ENCODE measurements at places on chromosomes 3 and 15. TPM values are rescaled to one million over a fixed set of nuclear protein-coding genes. Genes with fewer than 3 reads are reported as not detected.

The SLC28A1 gene
- not detected for total RNA-seq

The FEZF2 gene
- not detected for total RNA-seq

The IL20RB gene
- 3.6 TPM for total RNA-seq

The HYAL1 gene
- 1.2 TPM for total RNA-seq

The CSPG4 gene
- 0.05 TPM for total RNA-seq

The B3GNT5 gene
- total RNA-seq, result 3.4 TPM

The APBA2 gene
- 119 TPM for total RNA-seq

The FBLN2 gene
- 2.7 TPM for total RNA-seq

The IL16 gene
- 114 TPM for total RNA-seq

The MASP1 gene
- not detected for total RNA-seq

The KNL1 gene
- total RNA-seq, result 4.1 TPM

The PAQR9 gene
- total RNA-seq, result not detected

The NEK10 gene
- 0.80 TPM for total RNA-seq

The GPD1L gene
- 28.4 TPM for total RNA-seq

The TBC1D23 gene
- 38.8 TPM for total RNA-seq

The P2RY12 gene
- 1.6 TPM for total RNA-seq

The GPR171 gene
- 8.2 TPM for total RNA-seq

The PDZRN3 gene
- total RNA-seq, result not detected

The ATP2B2 gene
- total RNA-seq, result not detected

The PRSS50 gene
- total RNA-seq, result not detected

The ZNF80 gene
- total RNA-seq, result 2.3 TPM

The ECE2 gene
- total RNA-seq, result not detected

The LSMEM2 gene
- total RNA-seq, result not detected

The OPA1 gene
- 52.6 TPM for total RNA-seq

The MEX3B gene
- 1.4 TPM for total RNA-seq

The CDHR4 gene
- total RNA-seq, result not detected

The PLA2G4B gene
- 17.5 TPM for total RNA-seq

The PLS1 gene
- total RNA-seq, result 2.6 TPM

The MUC20 gene
- total RNA-seq, result 5.9 TPM

The PLSCR5 gene
- not detected for total RNA-seq

The LRRIQ4 gene
- not detected for total RNA-seq

The HTR3E gene
- not detected for total RNA-seq

The SCG5 gene
- total RNA-seq, result not detected

The ITGA11 gene
- not detected for total RNA-seq

The ESYT3 gene
- not detected for total RNA-seq

The ZNF770 gene
- total RNA-seq, result 35.3 TPM
